Thymus (tissue), 14 donors: ENCODE measurements at places on chromosomes 2 and 18. TPM values are rescaled to one million over a fixed set of nuclear protein-coding genes. Genes with fewer than 3 reads are reported as not detected.

- H3K4me3 ChIP-seq = no peak overlapping the region
- H3K4me1 ChIP-seq = no peaks in the 10 kb centered on the region
- H3K27ac ChIP-seq = no peak overlapping the region
Observed at GRCh38 chr2:133685636-133686215, 117.5 kb upstream of the NCKAP5 start.

GATA6 gene
- 0.47 TPM for total RNA-seq

- H3K36me3 ChIP-seq = no peaks in the 10 kb centered on the region
- no peak overlapping the region for H3K27ac ChIP-seq
- no peaks in the 10 kb centered on the region for H3K27me3 ChIP-seq
- peak; percentile 54 for DNase-seq
Observed at GRCh38 chr2:177908182-177908581, 164.4 kb downstream of the PDE11A start.

PLEK gene
- total RNA-seq = 41.3 TPM

FBXO48 gene
- 0.66 TPM for total RNA-seq
